ENCODE measurements at places on chromosomes 2 and 18. TPM values are rescaled to one million over a fixed set of nuclear protein-coding genes. Genes with fewer than 3 reads are reported as not detected.

Gene RALB
- 54.1 TPM for total RNA-seq

Gene COL6A3
- total RNA-seq: 642 TPM

Gene ABCB11
- not detected for total RNA-seq

Gene GPAT2
- not detected for total RNA-seq

Gene VRK2
- 23.7 TPM for total RNA-seq

Gene LOXL3
- 13.9 TPM for total RNA-seq

Gene DNER
- total RNA-seq: 24.7 TPM

Gene RTKN
- 10.0 TPM for total RNA-seq

- H3K4me3 ChIP-seq: no peak overlapping the region
- H3K36me3 ChIP-seq: no peaks in the 10 kb centered on the region
- DNase-seq: no peak
- H3K27ac ChIP-seq: no peak overlapping the region
- H3K4me1 ChIP-seq: no peaks in the 10 kb centered on the region
Measured at GRCh38 chr18:48295586-48296311, 113.4 kb downstream of the ZBTB7C start.

GRCh38 chr2:235286622-235287374 lies 207.0 kb upstream of the AGAP1 start:
- H3K27ac ChIP-seq: no peak overlapping the region
- H3K4me1 ChIP-seq: no peaks in the 10 kb centered on the region
- H3K36me3 ChIP-seq: no peaks in the 10 kb centered on the region
- no peaks in the 10 kb centered on the region for H3K27me3 ChIP-seq
- no peak overlapping the region for H3K4me3 ChIP-seq
- DNase-seq: no peak

DNA sequence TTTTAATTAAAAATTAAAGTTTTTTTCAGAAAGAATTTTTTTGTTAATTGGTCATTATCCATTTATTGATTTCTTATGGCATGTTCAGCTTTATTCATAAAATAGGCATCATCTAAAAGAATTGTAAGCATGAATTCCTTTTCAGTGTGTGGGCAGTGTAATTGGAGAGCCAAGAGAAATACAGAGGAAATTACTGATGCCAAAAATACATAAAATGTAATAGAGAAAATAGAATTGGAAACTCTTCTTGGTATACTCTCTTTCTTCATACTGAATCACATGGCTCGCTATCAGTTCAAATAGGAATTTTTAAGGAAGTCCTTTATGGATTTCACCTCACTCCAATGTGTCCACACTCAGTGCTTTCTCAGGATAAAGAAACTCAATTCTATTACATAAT lies 663.6 kb upstream of the NRXN1 start:
- no peak for DNase-seq
- H3K27ac ChIP-seq: no peak overlapping the region
- no peaks in the 10 kb centered on the region for H3K36me3 ChIP-seq
- no peaks in the 10 kb centered on the region for H3K27me3 ChIP-seq
- no peaks in the 10 kb centered on the region for H3K4me1 ChIP-seq
- no peak overlapping the region for H3K4me3 ChIP-seq

DNA sequence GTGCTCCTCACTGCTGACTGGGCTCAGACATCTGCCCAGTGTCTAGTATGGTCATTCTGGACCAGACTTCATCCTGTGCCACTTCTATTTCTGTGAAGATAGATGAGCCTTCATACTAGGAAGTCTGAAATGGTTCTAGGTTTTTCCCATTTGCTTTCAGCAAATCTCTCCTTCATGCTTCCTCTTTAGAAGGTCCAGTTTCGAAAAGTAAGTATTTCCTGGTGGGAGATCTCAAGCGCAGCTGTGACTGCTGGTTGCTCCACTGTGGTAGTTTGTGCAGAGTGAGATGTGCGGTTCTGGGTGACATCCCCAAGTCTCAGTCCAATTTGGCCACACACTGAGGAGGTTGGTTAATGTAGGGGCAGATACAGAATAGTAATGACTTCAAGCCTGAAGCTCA lies 14.4 kb downstream of the IL36B start:
- H3K27me3 ChIP-seq: no peaks in the 10 kb centered on the region
- H3K4me1 ChIP-seq: no peaks in the 10 kb centered on the region
- DNase-seq: no peak
- no peak overlapping the region for H3K27ac ChIP-seq
- no peak overlapping the region for H3K4me3 ChIP-seq

- no peak for DNase-seq
- no peak overlapping the region for H3K4me3 ChIP-seq
- no peaks in the 10 kb centered on the region for H3K27me3 ChIP-seq
- peaks cover 5% of the 10 kb centered on the region for H3K4me1 ChIP-seq
Measured at GRCh38 chr2:47006374-47007222, 91.0 kb upstream of the MCFD2 start.

- no peaks in the 10 kb centered on the region for H3K36me3 ChIP-seq
- no peaks in the 10 kb centered on the region for H3K4me1 ChIP-seq
- no peak overlapping the region for H3K4me3 ChIP-seq
- no peak for DNase-seq
- no peak overlapping the region for H3K27ac ChIP-seq
Measured at GRCh38 chr2:226910384-226910783, 74.5 kb downstream of the RHBDD1 start.

DNA sequence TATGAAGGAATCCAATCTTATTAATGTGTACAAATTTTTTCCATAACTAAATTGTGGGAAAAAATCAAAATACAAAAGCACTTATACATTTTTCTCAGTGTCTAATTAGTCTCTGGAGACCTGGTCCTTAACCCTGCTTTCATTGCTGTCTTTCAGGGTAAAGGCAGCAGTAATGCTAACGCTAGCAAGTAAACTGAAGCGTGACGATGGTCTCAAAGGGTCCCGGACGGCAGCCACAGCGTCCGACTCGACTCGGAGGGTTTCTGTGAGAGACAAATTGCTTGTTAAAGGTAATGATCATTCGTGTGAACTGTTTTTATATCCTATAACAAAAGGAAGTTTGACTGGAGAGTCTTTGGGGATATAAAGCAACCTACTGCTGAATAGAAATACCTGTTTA lies 6.1 kb downstream of the UBE2F start:
- H3K4me1 ChIP-seq: peaks cover 13% of the 10 kb centered on the region
- no peak overlapping the region for H3K27ac ChIP-seq
- no peaks in the 10 kb centered on the region for H3K27me3 ChIP-seq
- no peaks in the 10 kb centered on the region for H3K36me3 ChIP-seq

- H3K27me3 ChIP-seq: no peaks in the 10 kb centered on the region
- no peaks in the 10 kb centered on the region for H3K36me3 ChIP-seq
- DNase-seq: peak; percentile 72
- H3K4me3 ChIP-seq: no peak overlapping the region
- peaks cover 5% of the 10 kb centered on the region for H3K4me1 ChIP-seq
Measured at GRCh38 chr2:43024515-43025011, 201.8 kb downstream of the ZFP36L2 start.

GRCh38 chr2:237096911-237097310 lies 11.2 kb downstream of the COPS8 start:
- no peak overlapping the region for H3K4me3 ChIP-seq
- H3K27ac ChIP-seq: peak overlapping the region; percentile 5
- H3K4me1 ChIP-seq: no peaks in the 10 kb centered on the region
- DNase-seq: no peak
- no peaks in the 10 kb centered on the region for H3K36me3 ChIP-seq

GRCh38 chr18:27838225-27838624 lies 338.7 kb downstream of the CDH2 start:
- H3K27me3 ChIP-seq: no peaks in the 10 kb centered on the region
- H3K36me3 ChIP-seq: no peaks in the 10 kb centered on the region
- no peak overlapping the region for H3K4me3 ChIP-seq
- no peak overlapping the region for H3K27ac ChIP-seq

DNA sequence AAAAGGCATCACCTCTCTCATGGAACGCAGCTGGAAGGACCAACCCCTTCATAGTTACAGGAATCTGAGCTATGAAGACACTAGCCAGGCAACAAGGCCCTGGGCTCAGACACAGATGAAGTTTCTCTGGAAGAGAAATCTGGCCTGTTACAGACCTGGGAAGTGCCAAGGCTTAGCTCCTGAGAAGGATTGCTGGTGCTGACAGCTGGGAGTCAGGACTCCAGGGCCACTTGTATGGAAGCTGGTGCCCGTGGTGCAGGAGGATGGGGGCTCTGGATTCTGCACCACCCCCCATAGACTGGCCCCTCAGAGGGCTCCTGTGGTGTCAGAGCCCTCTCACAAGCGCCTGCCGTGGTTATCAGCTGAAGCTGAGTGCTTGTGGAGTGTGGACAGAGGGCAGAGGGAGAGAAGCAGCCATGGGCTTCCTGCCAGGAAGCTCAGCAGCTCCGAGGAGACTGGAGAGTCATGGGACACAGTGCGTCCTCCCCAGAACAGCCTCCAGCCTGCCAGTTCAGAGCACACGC lies 87.3 kb upstream of the LCLAT1 start:
- H3K4me1 ChIP-seq: no peaks in the 10 kb centered on the region
- no peaks in the 10 kb centered on the region for H3K36me3 ChIP-seq
- peak overlapping the region; percentile 29 for H3K27ac ChIP-seq
- H3K27me3 ChIP-seq: no peaks in the 10 kb centered on the region
- no peak overlapping the region for H3K4me3 ChIP-seq

- no peak overlapping the region for H3K4me3 ChIP-seq
- no peak for DNase-seq
- no peaks in the 10 kb centered on the region for H3K4me1 ChIP-seq
- no peak overlapping the region for H3K27ac ChIP-seq
- no peaks in the 10 kb centered on the region for H3K36me3 ChIP-seq
Measured at GRCh38 chr18:25112821-25113434, 239.0 kb downstream of the ZNF521 start.

DNA sequence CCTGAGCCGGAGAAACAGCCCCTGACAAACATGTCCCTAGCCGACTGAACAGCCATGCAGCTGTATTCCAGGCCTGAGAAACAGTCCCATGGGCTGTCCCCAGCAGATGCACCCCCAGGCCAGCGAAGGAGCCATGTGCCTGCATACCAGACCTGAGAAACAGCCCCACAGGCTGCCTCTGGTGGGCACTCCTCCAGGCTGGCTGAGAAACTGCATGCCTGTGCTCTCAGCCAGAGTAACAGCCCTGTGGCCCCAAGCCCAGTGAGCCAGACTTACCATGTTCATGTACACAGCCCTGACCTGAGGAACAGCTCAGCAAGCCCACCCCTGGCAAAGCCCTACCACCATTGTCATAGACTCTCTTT lies 24.8 kb downstream of the BOLL start:
- no peak for DNase-seq
- no peak overlapping the region for H3K27ac ChIP-seq
- no peaks in the 10 kb centered on the region for H3K4me1 ChIP-seq
- no peaks in the 10 kb centered on the region for H3K27me3 ChIP-seq
- H3K4me3 ChIP-seq: no peak overlapping the region
- H3K36me3 ChIP-seq: no peaks in the 10 kb centered on the region

GRCh38 chr2:160752475-160753330 lies 259.1 kb upstream of the RBMS1 start:
- H3K4me3 ChIP-seq: no peak overlapping the region
- H3K36me3 ChIP-seq: no peaks in the 10 kb centered on the region
- no peak overlapping the region for H3K27ac ChIP-seq
- DNase-seq: no peak

DNA sequence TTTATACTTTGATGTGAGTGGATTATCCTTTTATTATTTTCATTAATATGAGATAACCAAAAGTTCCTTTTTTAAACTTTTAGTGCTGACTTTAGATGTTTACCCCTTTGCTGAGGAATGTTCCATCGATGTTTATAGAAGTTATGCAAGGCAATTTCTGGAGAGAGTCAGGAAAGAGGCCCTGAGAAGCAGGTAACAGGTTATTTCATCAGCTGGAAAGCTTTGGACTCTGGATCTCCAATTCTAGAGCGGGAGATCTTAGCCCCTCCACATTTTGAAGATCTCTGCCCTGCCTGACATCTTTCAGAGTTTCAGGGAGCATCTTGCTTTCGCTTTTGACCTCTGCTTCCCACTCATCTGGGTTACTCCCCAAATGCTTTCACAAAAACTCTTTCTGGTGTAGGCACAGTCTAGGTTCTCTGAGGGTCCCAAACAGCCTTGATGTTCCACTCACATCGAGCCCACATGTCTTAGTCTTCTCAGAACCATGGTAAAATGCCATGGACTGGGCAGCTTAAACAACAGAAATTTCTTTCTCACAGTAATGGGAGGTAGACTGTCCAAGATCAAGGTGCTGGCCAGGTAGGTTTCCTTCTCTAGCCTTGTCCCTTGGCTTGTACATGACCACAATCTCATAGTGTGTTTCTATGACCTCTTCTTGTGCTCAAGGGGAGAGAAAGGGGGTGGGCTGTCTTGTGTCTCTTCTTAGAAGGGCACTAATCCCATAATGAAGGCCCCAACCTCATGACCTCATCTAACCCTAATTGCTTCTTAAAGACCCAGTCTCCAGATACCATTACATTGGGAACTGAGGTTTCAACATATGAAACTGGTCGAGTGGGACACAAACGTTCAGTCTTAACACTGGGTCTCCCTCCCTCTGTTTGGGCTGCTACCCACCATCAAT lies 87.1 kb downstream of the DOK6 start:
- no peak for DNase-seq
- no peaks in the 10 kb centered on the region for H3K4me1 ChIP-seq
- H3K36me3 ChIP-seq: no peaks in the 10 kb centered on the region
- H3K27me3 ChIP-seq: no peaks in the 10 kb centered on the region
- H3K27ac ChIP-seq: no peak overlapping the region

All from uterus (tissue), 4 donors.